MCF 10A (cell line): ENCODE measurements at places on chromosomes 7 and 10. TPM values are rescaled to one million over a fixed set of nuclear protein-coding genes. Genes with fewer than 3 reads are reported as not detected.

ZMIZ2 gene
- 94.4 and 100 TPM in 2 replicates for total RNA-seq

ATOH7 gene
- not detected in 2 replicates for total RNA-seq

IRF5 gene
- total RNA-seq: 7.5 and 10.1 TPM in 2 replicates

DNA sequence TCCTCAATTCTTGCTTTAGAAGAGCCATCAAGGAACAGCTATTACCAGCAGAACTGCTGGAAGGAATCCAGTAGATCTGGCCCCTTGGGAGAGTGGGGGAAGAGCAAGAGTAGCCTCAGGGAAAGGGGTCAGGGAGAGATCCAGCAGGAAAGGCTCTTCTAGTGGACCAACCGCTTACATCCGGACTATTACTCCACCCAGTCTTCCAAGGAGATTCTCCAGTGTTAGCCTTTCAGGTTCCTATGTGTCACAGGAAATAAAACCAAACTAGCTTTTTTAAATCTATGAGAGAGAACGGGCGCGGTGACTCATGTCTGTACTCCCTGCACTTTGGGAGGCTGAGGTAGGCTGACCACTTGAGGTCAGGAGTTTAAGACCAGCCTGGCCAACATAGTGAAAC, 34.3 kb downstream of the TET1 start:
- peaks cover 10% of the 10 kb centered on the region for H3K4me1 ChIP-seq
- H3K36me3 ChIP-seq: no peaks in the 10 kb centered on the region
- peak overlapping the region; percentile 86 for H3K27ac ChIP-seq
- peak; percentile 78 for DNase-seq
- H3K4me3 ChIP-seq: no peak overlapping the region

GRCh38 chr10:126946746-126947145, 41.5 kb downstream of the DOCK1 start:
- no peak for DNase-seq
- no peaks in the 10 kb centered on the region for H3K36me3 ChIP-seq
- no peaks in the 10 kb centered on the region for H3K4me1 ChIP-seq

DNA sequence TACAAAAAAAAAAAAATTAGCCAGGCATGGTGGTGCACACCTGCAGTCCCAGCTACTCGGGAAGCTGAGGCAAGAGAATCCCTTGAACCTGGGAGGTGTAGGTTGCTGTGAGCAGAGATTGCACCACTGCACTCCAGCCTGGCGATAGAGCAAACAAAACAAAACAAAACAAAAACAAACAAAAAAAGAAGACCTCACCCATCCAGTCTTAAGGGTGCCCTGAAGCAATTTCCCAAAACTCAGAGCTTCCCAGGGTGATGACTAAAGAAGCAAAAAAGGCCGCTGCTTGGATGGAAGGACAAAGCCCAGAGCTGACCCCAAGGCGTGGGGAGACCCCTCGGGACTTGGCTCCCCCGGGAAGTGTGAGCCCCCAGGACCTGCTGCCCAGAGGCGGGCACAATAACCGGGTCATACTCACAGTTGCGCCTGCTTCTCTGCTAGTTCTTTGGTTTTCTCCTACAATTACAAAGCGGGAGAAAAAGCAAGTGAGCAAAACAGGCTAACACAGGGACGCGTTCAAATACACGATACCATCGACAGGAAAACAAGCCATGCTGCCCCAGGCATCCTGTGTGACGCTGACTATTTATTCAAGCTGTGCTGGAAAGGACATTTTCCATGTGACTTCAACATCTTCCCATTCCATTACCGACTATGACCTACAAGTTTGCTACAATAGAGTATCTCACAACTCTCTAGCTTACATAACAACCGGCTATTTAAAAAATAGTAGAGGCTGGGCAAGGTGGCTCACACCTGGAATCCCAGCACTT, 29.9 kb downstream of the PAPOLB start:
- H3K4me3 ChIP-seq: no peak overlapping the region
- no peak overlapping the region for H3K27ac ChIP-seq
- no peaks in the 10 kb centered on the region for H3K27me3 ChIP-seq
- H3K4me1 ChIP-seq: no peaks in the 10 kb centered on the region

GRCh38 chr7:27066148-27066547, 29.7 kb downstream of the HOXA1 start:
- H3K27ac ChIP-seq: no peak overlapping the region
- H3K36me3 ChIP-seq: no peaks in the 10 kb centered on the region
- H3K4me3 ChIP-seq: no peak overlapping the region

DNA sequence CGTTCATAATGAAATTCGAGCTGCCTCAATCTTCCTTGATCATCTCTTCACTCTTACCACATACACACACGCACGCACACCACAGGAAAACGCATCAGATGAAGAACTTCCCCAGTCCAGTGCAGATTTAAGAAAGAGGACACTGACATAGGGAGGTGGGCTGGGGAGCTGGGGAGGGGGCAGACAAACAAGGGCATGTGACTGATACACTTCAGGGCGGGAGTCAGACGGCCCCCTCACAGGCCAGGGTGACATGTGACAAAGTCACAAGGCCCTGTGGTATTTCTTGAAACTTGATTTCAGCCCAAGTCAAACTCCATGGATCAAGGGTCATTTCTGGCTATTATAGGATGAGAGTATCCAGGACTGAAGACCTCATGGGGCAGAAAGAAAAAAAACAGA, 82.6 kb downstream of the KCNMA1 start:
- H3K27me3 ChIP-seq: no peaks in the 10 kb centered on the region
- no peaks in the 10 kb centered on the region for H3K36me3 ChIP-seq
- peaks cover 6% of the 10 kb centered on the region for H3K4me1 ChIP-seq
- no peak overlapping the region for H3K4me3 ChIP-seq
- no peak for DNase-seq

DNA sequence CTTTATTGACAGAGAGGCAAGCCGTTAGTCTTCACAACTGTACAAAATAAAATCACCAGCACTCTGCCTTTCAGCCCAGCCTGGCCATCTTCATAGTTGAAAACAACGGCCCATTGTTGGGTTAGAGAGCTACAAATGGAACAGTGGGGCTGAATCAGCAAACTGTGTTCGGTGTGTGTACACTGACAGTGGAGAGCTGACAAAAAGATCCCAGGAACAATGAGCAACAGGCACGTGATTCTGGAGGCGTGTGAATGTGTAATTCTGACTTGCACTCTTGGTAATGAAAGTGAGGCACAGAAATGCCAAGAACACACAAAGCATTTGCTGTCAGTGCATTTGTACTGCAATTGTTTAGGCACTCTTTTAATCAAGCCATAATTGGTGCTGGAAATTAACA, 303.7 kb downstream of the WDR11 start:
- peak overlapping the region; percentile 12 for H3K27ac ChIP-seq
- no peaks in the 10 kb centered on the region for H3K36me3 ChIP-seq
- no peak overlapping the region for H3K4me3 ChIP-seq
- no peaks in the 10 kb centered on the region for H3K27me3 ChIP-seq
- peaks cover 14% of the 10 kb centered on the region for H3K4me1 ChIP-seq
- peak; percentile 57 for DNase-seq

GRCh38 chr10:128031216-128031615, 95.0 kb downstream of the MKI67 start:
- no peak for DNase-seq
- peaks cover 9% of the 10 kb centered on the region for H3K4me1 ChIP-seq
- no peak overlapping the region for H3K4me3 ChIP-seq
- H3K27me3 ChIP-seq: no peaks in the 10 kb centered on the region
- H3K27ac ChIP-seq: no peak overlapping the region

DNA sequence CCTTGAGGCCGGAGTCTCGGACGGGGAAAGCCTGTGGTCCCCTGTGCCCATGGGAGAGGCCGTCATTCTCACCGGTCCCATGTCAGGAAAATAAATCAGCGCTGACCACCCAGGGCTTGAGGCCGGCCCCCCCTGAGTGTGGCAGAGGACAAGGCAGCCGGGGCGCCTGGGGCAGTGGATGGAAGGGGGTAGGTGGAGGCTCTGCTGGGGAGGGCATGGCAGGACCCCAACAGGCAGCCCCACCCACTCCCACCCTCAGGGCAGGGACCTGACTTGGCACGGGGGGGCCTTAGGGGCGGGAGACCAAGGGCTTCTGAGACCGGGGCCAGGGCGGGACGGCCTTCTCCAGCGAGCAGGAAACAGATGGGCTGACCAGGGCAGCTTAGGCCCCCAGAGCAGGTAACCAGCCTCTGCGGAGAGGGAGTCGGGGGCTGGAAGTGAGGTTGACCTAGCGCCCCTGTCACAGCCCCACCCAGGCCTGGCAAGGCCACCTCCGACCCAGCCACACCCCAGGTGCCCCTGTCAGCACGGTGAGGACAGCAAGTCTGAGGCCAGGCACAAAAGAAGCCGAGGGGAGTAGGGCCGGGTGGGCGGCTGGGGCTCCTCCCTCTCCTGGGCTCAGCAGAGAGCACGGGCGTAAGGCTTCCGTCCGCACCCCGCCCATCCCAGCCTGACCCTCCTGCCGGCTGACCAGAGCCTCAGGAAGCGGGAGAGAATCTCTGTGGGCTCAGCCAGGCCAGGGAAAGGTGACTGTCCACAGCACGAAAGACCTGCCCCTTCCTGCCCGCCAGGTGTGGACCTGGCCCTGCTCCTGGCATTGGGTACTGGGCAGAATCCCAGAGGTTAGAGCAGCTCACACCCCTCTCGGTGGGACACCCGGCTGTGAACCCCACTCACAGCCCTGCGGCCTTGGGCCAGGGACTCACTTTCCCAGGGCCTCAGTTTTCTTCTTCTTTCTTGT, 87.4 kb downstream of the FOXL3 start:
- H3K36me3 ChIP-seq: no peaks in the 10 kb centered on the region
- H3K27me3 ChIP-seq: peaks cover 32% of the 10 kb centered on the region
- no peak overlapping the region for H3K27ac ChIP-seq
- DNase-seq: no peak
- H3K4me3 ChIP-seq: no peak overlapping the region

- no peak overlapping the region for H3K4me3 ChIP-seq
- H3K27me3 ChIP-seq: no peaks in the 10 kb centered on the region
- H3K4me1 ChIP-seq: no peaks in the 10 kb centered on the region
- H3K27ac ChIP-seq: no peak overlapping the region
- H3K36me3 ChIP-seq: no peaks in the 10 kb centered on the region
- no peak for DNase-seq
These were observed 80.9 kb downstream of the UNCX start for GRCh38 chr7:1313613-1314012.

- H3K27ac ChIP-seq: no peak overlapping the region
- H3K4me3 ChIP-seq: no peak overlapping the region
- H3K27me3 ChIP-seq: no peaks in the 10 kb centered on the region
- peak; percentile 18 for DNase-seq
- H3K4me1 ChIP-seq: peaks cover 5% of the 10 kb centered on the region
- peaks cover 6% of the 10 kb centered on the region for H3K36me3 ChIP-seq
These were observed 22.5 kb downstream of the ST8SIA6 start for GRCh38 chr10:17431871-17432311.

DNA sequence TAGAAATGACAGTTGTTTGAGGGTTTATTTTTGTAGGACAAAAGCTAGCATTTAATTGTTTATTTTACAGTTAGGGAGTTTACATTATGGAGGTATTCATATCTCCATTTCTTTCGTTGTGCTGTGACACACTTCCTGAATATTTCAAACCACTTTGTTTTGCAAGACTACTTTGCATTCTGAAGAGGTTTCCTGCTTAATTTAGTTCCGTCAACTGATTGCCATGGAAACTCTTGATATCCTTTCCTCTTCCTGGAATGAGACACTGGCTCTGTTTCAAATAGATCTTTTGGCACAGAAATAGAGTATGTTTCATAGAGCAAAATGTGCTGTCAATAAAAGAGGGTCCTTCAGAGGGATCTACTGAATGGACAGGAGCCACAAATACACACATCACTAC, 159.5 kb upstream of the AGR3 start:
- no peak overlapping the region for H3K4me3 ChIP-seq
- peak overlapping the region; percentile 61 for H3K27ac ChIP-seq
- H3K36me3 ChIP-seq: peaks cover 6% of the 10 kb centered on the region
- no peaks in the 10 kb centered on the region for H3K27me3 ChIP-seq
- peak; percentile 73 for DNase-seq

DNA sequence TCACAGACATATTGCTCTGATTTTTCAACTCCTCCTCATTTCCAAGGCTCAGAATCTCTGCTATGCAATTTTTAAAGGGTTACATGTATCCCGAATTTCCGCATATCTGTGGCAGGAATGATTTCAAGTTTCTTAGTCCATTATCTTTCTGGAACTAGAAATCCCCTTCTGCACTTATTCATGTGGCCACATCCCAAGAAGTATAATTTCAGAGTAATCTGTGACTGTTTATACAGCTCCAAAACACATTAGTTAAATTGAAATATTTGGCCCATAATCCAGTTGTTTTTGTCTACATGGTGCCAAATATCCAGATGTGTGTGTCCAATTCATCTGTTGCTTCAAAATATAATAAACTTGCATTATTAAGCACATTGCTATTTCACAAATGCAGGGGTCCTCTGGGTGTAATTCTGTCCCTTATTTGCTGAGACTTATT, 271.2 kb downstream of the ARHGAP12 start:
- no peak for DNase-seq
- no peak overlapping the region for H3K27ac ChIP-seq
- no peaks in the 10 kb centered on the region for H3K4me1 ChIP-seq
- no peaks in the 10 kb centered on the region for H3K36me3 ChIP-seq
- H3K4me3 ChIP-seq: no peak overlapping the region
- H3K27me3 ChIP-seq: peaks cover 14% of the 10 kb centered on the region

DNA sequence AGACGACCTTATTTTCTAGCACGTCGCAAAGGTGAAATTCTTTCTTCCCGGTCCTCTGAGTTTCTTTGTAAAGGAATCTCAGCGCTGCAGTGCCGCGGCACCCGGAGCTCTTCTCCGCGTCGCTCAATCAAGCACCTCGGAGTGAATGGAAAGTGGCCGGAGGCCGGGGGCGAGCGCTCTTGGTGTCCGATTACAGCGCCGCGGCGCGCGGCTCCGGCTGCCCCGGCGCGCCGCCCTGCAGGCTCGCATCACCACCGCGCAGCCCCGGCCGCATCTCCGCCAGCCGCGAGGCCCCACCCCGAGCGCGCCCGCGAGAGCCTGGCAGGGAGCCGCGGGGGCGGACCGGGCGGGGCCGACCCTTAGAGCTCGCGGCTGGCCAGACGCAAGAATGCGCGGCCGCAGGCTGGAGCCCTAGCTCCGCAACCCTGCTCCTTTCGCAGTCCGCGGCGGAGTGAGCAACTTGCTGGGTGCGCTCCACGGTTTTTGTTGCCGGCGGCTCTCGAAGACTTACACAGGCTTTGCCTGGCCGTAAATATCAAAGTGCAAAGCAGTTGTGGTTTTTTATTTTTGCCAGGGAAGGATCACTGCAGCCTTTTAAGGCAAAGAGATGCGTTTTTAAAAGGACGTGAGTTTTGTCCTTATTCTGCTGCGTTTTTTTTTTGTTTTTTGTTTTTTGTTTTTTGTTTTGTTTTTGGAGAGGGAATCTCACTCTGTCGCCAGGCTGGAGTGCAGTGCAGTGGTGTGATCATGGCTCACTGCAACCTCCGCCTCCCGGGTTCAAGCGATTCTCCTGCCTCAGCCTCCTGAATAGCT, at the start of gene SEMA3C:
TSS of gene SEMA3C (minus strand) at position 143 of the 813 bp plus-strand sequence. CDS start 2,270 bp downstream, outside the sequence.
- H3K27me3 ChIP-seq: no peaks in the 10 kb centered on the region
- H3K4me3 ChIP-seq: peak within 1 kb of the TSS; percentile 91
- peak; percentile 94 for DNase-seq
- H3K27ac ChIP-seq: peak within 1 kb of the TSS; percentile 87
- H3K36me3 ChIP-seq: peaks cover 28% of the 10 kb centered on the region
